ENCODE measurements at places on chromosomes 4 and X.
A peak's percentile ranks its signal among the peaks of the same experiment; 100 is the strongest.

- DNase-seq, result no peak
Observed at GRCh38 chr4:40916880-40917279, 167.1 kb downstream of the NSUN7 start.

- no peak for DNase-seq
Observed at GRCh38 chr4:85368932-85369331, 106.0 kb upstream of the ARHGAP24 start.

DNA sequence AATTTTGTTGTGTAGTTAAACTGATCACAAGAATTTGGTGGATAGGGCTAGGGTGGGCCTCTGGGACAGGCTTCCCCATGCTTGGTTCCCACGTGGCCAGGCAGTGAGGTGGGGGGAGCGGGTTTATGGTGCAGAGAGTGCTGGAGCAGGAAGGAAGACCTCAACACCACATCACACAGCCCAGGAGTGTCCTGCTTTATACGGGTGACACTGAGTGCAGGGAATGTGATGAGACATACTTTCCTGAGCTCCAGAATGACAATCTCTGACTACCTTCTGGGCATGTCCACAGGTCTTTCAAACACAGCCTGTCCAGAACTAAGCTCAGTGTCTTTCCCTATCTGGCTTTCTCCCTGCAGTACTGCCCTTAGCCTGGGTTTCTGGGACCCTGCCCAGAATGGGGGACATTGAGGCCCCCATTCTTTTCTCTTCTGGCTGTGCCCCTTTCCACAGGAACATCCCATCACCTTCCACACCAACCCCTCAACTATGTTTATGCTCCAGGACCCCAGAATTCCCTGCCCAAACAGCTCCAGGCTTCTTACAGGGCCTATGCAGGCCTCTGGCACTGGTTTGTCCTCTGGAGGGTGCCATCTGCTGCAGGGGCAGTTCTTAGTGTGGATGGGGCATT is 36.5 kb upstream of the RASL11B start:
- no peak for DNase-seq

DNA sequence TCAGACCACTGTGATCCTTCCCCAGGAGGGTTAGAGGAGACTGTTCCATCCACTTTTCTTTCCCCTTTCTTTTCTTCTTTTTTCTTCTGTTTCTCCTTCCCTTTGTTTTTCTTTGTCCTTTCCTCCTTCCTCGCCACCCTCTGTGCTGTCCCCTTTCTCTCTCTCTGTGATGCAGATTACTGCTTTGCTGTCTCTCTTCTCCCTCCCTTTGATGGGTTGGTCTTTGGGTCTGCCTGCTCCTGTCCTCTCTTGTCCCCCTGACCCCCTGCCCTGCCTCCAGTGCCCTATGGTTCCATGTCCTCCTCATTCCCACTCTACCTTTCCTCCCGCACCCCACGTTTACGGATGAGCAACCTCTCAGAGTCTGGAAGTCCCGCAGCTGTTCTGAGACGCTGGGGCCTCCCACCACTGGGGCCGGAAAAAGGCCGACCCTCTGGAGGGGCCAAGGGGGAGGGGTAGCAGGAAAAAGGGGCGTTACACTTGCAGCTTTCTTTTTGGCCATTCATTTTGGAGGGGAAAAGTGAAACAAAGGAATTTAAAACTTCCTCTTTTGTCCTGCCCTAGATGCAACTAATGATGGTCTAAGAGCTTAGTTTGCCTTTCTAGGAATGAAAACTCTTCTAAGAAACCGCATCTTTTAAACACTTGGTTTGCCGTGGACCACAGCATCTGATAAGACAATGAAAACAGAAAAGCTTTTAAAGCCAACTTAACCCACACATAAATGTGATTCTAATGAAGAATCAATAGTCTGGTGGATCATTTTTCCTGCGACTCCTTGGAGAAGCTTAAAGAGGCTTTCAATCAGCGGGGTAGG is 24.5 kb upstream of the TSR2 start:
- DNase-seq, result no peak

DNA sequence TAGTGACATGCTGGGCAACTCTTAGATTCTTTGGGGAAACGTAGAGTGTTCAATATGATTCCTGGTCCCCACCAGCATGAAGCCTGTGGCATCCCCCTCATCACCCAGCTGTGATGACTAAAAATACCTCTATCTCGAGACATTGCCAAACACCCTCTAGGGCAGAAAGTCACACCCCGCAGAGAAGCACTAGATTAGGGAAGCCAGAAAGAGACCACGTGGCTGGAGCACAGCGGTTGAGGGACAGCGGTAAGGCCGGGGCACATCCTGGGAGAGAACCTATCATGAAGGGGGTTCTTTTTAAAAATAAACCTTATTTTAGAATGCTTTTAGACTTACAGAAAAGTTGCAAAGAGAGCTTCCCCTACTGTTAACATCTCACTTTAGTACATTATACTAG is 11.0 kb downstream of the FAT1 start:
- DNase-seq, result no peak

GRCh38 chr4:98055800-98056501 is 87.3 kb downstream of the STPG2 start:
- no peak for DNase-seq

- DNase-seq, result no peak
Observed at GRCh38 chrX:5388087-5388486, 840.6 kb downstream of the NLGN4X start.

DNA sequence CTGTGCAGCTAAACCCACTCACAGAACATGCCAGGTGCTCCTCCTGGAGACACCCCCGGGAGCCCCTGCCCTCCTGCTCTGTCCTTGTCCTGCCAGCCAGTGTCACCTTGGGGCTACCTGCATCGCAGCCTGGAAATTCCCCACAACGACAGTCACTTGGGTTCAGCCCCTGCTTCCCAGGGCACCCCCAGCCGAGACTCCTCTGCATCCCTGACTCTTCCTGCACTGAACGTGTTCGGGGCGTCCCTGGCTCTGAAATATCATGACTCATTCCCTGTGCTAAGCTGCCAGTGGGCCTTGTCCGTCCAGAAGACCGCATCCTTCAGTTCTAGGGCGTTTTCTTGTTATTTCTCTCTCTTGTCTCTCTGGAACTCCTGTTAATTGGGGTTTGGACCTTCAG is 5.8 kb downstream of the CFAP99 start:
- DNase-seq, result no peak

- DNase-seq, result no peak
Observed at GRCh38 chrX:48591255-48591791, 6.0 kb upstream of the WDR13 start.

DNA sequence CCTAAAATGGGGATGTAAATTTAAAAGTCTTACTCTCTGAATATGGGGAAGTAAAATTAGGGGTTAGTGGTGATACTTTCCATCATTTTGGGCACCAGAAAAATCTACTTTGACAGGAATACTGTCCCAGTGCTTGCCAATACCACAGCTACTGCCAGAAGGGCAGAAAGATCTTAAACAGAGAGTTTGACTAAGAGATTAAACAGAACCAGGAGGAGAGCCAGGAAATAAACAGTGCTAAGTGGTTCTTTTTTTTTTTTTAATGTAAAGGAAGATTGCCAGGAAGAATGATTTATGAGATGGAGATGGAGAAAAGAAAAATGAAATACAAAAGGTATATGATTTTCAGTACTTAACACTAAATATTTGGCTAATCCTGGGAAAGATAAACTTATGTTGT is 126.8 kb downstream of the RTL3 start:
- DNase-seq, result no peak

GRCh38 chr4:173138624-173139023 is 30.0 kb upstream of the GALNT7 start:
- no peak for DNase-seq

- no peak for DNase-seq
Observed at GRCh38 chr4:89506866-89507491, 199.4 kb upstream of the GPRIN3 start.

GRCh38 chr4:10671366-10671765 is 13.2 kb downstream of the CLNK start:
- DNase-seq, result no peak

- no peak for DNase-seq
Observed at GRCh38 chr4:2256156-2256731, 5.7 kb downstream of the MXD4 start.

- DNase-seq, result no peak
Observed at GRCh38 chr4:6771229-6771671, 11.3 kb upstream of the KIAA0232 start.

GRCh38 chr4:6241062-6241845 is 28.4 kb upstream of the WFS1 start:
- DNase-seq, result no peak

DNA sequence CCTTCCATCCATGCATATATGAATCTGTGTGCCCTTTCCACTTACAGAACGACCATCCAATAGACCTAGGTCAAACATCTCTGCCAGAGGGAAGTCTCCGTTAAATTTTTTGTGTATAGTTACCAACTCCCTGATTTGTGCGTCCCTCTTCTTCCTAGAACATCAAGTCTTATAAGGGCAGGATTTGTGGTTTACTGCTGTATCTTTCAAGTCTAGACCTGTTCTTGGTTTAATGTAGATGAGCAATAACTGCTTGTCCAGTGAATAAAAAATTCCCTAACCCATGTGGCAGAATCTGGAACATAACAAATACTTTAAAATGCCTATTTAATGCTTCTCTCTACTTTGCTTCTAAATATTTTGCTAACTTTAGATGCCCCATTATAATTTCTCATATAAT is 988.8 kb downstream of the RAPGEF2 start:
- DNase-seq, result no peak

GRCh38 chr4:38466401-38466800 is 197.6 kb upstream of the KLF3 start:
- no peak for DNase-seq

DNA sequence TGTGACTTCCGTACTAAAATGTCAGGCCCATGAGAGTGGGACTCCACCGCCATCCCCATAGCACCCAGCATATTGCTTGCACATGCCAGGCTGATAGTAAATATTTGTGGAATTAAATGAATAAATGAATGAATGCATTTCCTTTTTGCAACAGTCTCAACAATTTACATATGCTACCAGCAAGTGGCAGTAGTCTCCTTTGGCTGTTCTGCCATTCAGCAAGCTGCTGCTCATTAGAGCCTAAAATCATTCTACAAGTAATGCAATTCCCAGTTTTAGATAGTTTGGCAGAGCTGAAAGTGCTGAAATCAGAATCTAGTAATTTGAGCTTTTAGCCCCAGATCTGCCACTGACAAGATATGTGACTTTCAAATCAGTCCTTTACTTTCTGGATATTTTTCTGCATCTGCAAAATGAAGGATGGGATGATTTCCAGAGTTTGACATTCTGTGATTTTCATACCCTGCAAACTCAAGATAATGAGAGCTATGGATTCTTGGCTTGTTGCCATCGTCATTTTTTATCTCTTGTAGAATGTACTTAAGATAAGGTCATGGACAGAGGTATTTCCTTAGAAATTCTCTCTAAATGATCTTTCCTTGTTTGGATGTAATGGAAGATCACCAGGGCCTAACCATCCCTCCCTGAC is 35.7 kb upstream of the INTS6L start:
- no peak for DNase-seq

DNA sequence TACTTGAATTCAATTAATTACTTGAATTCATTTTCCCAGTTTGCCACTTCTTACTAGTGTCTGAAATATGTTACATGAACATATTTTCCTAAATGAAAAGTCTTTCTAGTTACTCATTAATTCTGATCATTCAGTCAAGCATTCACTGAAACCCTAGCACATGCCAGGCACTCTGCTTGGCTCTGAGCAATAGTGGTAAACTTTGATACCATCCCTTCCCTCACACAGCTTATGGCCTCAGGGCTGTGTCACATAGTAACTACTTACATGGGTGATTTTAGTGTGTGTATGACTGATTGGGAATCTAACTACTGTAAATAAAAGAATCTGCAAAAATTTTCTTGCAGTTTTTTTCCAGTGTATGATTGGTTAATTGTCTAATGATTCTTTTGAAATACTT is 32.7 kb downstream of the METAP1 start:
- no peak for DNase-seq

DNA sequence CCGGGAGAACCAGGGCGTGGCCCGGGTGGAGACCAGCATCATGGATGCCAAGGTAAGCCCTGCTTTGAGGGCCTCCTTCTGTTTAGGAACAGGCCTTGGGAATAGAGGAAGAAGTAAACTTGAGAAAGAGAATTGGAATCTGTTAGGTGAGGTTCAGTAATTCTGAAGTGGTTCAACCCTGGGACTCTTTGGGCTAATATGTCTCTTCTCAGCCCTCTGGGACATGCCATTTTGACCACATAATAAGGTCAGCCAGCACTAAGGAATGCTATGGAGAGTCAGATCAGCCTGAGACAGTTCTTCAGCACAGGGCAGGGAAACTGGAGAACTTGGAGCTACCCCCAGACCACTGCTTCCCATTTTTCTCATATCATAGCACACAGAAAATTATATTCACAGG is 63.3 kb upstream of the PRPS1 start:
- DNase-seq, result no peak

GRCh38 chr4:132767901-132768300 is 381.2 kb upstream of the PCDH10 start:
- peak; percentile 34 for DNase-seq

GRCh38 chr4:112979881-112980421 is 69.5 kb upstream of the ANK2 start:
- DNase-seq, result no peak

GRCh38 chrX:151985955-151986354 is 11.5 kb upstream of the GABRE start:
- DNase-seq, result no peak

GRCh38 chrX:389021-389441 is 2.3 kb upstream of the PPP2R3B start:
- DNase-seq, result no peak

- DNase-seq, result no peak
Observed at GRCh38 chrX:148426467-148426866, 74.0 kb upstream of the AFF2 start.
